ENCODE measurements at places on chromosomes 3 and 15. TPM values are rescaled to one million over a fixed set of nuclear protein-coding genes. Genes with fewer than 3 reads are reported as not detected.

The GOLGA8O gene
- not detected for total RNA-seq

The THRB gene
- total RNA-seq, result 1.5 TPM

The LRRC34 gene
- total RNA-seq, result not detected

DNA sequence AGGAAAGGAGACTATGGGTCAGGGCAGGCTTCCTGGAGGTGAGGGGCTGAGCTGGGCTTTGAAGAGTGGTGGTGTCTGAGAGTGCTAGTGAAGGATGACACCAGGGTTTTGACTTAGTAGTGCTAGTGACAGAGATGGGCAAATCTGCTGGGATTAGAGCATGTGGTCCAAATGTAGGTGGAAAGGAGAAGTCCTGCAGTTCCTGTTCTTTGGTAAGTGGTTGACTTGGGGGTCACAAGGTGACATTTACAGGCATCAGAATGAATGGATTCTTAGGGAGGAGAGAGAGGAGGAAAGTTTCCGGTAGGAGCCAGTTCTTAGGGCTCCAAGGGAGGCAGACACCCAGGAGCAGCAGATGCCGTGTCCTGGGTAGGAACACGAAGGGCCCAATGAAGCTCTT is 796 bp upstream of the DOCK3 start:
- DNase-seq, result no peak

- DNase-seq, result no peak
Measured at GRCh38 chr3:78049521-78049920, 1009.6 kb downstream of the ROBO2 start.

DNA sequence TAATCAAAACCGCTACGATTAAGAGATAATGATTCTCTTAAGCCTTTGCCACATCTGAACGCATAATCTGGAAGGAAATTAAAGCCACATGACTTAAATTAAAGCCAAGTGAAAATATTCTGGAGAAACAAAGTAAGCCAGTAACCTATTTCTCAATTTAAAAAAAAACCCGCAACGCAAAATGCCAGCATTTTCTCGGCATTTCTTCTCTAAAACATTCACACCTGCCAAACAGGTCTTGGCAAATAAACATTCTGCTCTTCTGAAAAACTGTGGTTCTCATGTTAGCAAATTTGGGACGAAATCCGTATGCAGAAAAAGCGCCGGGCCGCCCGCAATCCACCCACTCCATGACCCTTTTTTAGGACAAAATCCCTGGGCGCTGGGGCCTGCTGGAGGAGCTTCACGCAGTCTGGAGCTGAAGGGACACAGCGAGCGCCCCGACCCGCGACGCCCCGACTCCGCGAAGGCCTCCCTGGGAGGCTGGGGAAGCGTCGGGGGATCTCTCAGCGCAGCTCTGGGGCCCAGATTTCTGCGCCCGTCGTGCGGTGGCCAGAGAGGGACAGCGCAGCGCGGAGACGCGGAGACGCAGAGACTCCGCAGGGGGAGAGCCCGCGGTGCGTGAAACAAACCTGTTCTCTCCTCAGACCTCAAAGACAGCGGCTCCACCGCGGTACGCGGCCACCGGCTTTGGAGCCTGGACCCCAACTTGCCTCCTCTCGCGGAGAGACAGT is 471 bp downstream of the NKIRAS1 start:
- DNase-seq, result no peak

- no peak for DNase-seq
Measured at GRCh38 chr3:150293401-150294001, 114.6 kb upstream of the TSC22D2 start.

DNA sequence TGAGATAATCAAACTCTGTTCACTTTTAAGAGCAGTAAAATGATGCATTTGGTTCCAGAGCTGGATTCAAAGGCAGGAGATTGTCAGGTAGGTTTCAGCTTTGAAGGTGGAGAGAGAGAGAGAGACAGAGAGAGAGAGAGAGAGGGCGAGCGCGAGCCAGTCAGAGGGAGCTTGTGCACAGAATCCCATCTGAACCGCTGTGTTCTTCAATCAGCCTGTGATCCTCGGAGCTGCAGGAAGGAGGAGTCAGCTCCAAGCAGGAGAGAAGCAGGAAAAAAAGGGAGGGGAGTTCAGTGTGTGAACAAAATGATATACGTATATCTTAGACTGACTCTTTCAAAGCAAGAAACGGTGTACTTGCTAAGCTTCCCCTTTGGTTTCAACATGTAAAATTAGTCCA is at the start of gene GPR149:
GPR149 (minus strand) TSS at position 177 of the 400 bp plus-strand sequence. CDS start 575 bp downstream, outside the sequence.
- DNase-seq, result no peak

DNA sequence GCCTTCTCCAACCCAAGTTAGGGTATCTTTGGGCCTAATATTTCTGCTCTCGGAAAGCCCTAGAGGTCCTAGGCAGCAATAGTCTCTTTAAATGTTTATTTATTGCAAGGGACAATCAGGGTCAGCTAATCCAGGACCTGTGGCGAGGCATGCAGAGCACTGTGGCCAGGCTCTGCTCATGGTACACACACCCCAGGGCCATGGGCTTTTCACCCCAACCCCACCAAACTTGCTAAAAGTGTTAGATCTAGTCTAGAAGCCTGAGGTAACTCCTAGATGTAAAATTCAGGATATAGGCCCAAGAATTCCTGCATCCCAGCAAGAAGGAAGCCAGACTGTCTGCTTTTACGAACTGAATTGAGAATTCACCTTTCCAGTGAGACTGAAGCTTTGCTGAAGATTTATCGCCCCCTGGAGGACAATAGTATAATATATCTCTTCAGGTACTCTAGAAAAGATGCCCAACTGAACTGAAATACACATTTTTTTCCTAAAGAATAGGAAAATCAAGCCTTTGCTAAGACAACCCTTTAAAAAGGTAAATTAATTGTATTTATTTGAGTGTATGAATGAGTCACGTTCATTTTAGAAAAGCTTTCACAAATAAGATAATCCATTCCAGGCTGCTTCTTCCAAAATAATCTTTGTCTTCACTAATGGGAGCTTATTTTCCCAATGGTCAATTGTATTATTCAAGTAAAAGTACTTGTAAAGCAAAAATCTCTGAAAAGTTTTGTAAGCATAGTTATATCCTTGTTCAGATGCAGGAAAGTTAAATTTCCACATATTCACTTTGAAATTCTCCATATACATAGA is 89.8 kb downstream of the LRRC3B start:
- no peak for DNase-seq
